ENCODE measurements at places on chromosomes 6 and 20. TPM values are rescaled to one million over a fixed set of nuclear protein-coding genes. Genes with fewer than 3 reads are reported as not detected.

GRCh38 chr6:10303608-10304506, 111.0 kb downstream of the TFAP2A start:
- DNase-seq, result no peak

Gene ABHD16B
- total RNA-seq, result not detected

GRCh38 chr6:29603930-29604329, 19.0 kb downstream of the OR2H2 start:
- DNase-seq, result no peak

GRCh38 chr6:42889815-42890214, 10.4 kb downstream of the RPL7L1 start:
- no peak for DNase-seq

Gene ADGRF5
- 2.2 TPM for total RNA-seq

DNA sequence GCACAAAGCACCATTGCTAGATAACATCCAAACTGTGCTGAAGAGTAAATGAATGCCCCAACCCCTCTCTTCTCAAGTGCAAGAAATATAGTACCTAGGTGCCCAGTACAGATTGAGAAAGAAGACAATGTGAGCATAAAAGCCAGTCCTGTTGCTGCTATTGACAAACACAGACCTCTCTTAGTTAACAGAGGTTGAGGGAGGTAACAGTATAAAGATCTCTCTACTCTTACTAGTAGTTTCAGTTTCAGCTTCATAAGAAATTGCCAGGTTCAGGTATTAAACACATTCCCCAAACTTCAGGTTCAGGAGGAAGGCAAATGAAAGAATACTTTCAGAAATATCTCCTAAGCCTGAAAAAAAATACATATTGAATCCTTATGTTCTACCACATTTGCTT, 31.4 kb downstream of the TBC1D32 start:
- no peak for DNase-seq

Gene NCOA3
- total RNA-seq, result 31.5 TPM

- no peak for DNase-seq
Observed at GRCh38 chr6:135188718-135189117, 7.6 kb downstream of the MYB start.

GRCh38 chr20:56506103-56506502, 18.4 kb upstream of the FAM209A start:
- DNase-seq, result no peak

Gene NKAPL
- 1.9 TPM for total RNA-seq

DNA sequence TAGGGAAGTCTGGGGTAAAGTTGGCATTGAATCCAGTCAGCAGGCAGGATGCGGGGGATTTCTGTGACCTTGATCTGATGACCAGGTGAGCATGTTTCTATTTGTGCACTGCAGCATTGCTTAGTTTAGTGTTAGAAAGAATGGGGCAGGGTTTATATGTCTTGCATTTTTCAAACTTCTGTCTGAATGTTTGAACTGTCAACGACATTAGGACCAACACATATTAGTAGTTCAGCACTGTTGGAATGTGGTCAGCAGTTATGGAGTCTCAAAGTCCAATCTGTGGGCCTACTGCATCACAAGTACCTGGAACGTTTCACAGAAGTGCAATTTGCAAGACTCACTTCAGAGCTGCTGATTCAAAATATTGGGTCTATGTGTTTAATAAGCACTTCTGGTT, 276.6 kb upstream of the BMP2 start:
- no peak for DNase-seq

Gene KCNK17
- total RNA-seq, result 0.96 TPM

Gene SLPI
- 2.4 TPM for total RNA-seq

DNA sequence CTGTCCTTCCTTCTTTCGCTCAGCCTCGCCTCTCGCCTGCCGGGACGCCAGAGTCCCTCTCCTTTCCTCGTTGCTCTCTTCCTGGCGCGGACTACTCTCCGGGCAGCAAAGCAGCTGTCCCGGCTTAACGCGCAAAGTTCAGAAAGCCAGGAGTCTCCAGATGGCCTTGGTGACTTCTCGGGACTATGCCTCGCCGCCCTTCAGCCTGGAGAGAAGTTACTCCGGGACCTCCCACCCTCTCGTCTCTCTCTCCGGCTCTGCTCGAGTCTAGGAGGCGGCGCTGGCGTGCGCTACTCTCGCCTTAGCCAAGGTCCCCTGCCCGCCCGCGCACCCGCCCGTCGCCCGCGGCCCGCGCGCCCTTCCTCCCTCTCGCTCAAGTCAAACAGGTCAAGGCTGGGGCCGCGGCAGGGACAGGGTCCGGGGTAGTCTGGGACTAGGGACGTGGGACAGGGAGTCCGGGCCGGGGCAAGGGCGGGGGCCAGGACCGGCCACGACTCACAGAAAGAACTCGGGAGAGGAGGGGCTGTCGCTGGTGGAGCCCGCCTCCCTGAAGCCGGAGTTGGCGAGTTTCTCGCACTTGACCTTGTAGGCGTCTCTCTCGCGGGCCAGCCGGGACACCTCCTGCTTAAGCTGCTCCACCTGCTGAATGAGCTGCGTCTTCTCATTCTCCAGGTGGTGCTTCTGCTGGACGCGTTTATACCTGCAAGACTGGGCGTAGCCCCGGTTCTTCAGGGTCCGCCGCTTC, 1.5 kb downstream of the MAFB start:
- DNase-seq, result peak; percentile 50

DNA sequence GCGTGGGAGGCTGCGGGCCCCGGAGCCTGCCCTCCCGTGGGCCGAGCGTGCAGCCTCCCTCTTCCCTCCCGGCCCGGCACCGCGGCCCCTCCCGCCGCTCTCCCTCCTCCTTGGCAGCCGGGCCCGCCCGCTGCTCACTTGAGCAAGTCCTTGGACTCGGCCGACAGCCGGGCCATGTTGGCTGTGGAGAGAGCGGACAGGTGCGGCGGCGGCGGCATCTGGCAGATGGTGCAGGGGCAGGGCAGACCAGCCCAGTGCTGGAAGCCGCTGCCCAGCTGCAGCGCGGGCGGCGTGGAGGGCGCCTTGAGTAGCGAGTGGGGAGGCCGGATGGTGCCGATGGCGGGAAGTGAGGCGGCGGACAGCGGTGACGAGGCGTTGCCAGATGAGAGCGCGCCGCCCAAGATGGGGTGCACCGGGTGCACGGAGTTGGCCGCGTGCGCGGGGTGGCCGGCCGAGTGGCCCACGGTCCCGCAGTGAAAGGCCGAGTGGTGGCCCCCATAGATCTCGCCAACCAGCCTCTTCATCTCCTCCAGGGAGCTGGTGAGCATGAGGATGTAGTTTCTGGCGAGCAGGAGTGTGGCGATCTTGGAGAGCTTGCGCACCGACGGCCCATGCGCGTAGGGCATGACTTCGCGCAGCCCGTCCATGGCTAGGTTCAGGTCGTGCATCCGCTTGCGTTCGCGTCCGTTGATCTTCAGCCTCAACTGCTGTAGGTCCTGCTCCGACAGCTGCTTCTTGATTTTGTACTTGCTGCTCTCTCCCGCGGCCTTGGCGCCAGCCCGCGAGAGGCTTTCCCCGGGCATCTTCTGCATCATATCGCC, 766 bp downstream of the OLIG3 start:
- no peak for DNase-seq

Gene EYA2
- total RNA-seq, result 2.2 TPM

DNA sequence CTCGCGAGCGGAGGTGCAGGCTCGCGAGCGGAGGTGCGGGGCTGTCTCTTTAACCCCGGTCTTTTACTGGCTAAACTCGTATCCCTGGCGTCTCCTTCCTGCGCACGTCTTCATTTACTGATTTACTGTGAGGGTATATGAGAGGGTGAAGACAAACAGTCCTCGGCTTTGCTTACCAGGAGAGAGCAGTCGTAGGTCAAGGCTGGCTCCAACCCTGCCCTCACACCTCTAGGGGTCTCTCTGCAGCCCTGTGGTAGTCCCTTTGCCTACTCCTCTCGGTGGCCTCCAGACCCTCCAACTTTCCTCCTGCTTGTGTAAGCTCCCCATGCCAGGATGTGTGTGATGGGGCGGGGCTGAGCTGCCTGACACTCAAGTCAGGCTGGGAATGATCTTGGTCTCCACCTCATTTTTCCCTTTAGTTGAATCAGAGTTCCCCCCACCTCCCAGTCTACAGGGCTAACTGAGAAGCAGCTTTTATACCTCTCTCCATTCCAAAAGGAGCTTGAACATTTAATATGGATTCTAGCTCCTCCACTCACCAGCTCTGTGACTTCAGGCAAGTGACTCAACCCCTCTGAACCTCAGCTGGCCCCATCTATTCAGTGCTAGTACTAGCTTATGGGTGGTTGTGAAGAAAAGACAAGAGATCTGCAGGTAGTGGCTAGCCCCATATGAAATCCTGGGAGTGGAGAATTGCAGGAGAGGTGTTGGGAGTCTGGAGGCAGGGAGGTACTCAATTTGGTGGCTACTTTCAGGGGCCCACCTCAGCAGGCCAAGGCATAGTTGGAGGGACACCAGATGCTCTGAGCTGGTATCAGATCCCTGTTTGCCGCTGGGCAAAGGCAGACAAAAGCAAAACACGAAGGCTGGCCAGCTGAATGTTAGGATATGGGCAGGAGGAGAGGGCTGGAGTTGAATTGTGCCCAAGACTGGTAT, 902 bp downstream of the SLC29A1 start:
- DNase-seq, result no peak

DNA sequence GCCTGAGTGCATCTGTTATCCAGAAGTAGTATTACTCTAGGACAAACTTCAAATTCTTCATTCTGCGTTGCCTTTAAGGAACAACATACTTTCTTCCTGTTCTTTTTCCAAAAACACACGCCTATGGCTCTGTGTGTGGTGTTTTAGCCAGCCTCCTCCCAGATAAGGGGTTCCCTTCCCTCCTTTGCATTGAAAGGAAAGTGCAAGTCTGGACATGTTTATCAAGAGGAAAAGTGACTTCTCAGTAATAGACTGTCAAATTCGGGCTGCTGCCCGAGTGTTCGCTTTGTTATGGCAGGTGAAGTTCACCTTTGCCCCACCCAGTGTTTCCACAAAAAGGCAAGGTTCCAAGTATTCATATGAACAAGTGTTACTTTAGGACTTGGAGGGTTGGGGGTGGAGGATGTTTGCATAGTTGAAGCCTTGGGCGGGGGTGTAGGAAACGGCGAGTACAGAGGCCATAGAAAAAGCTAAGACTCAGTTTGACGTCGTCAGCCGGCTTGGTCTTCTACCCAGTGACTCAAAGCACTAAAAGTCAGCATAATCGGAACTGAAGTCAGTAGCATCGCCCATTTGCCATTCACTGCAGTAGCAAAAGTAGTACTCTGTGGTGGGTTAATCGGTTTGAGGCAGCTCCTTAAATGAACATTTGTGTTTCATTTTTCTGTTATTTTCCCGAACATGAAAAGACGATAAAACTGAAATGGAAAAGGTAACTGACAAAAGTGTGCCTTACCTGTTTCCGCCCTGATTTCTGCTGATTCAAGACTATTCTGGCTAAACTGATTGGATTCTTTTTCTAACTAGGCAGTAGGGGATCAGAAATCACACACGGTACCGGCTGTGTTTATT, 12.5 kb downstream of the PRDM1 start:
- no peak for DNase-seq

GRCh38 chr20:35451295-35451694, 4.1 kb upstream of the CEP250 start:
- DNase-seq, result peak; percentile 82

GRCh38 chr6:4543596-4543995, 232.6 kb upstream of the CDYL start:
- no peak for DNase-seq

Gene RAB44
- not detected for total RNA-seq

Gene TBX18
- total RNA-seq, result 43.6 TPM

- DNase-seq, result peak; percentile 68
Observed at GRCh38 chr6:115583290-115583689, 477.4 kb downstream of the FRK start.

DNA sequence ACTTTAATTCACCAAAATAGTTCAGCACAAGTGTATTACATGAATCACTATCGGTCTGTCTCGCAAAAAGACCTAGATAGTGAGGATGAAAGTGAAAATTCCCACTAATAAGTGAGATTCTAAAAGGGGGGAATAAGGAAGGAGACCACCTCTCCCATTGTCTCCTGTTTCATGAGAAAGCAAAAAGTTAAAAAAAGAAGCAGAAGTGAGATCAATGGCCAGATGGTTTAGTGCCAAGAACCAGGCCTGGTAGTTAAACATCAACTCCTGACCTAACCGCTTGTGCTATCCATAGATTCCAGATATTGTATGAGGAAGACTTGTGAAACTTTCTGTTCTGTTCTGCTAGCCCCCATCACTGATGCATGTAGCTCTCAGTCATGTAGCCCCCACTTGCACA, 293.0 kb downstream of the RNGTT start:
- DNase-seq, result no peak

GRCh38 chr6:167684276-167685104, 142.2 kb upstream of the AFDN start:
- no peak for DNase-seq

DNA sequence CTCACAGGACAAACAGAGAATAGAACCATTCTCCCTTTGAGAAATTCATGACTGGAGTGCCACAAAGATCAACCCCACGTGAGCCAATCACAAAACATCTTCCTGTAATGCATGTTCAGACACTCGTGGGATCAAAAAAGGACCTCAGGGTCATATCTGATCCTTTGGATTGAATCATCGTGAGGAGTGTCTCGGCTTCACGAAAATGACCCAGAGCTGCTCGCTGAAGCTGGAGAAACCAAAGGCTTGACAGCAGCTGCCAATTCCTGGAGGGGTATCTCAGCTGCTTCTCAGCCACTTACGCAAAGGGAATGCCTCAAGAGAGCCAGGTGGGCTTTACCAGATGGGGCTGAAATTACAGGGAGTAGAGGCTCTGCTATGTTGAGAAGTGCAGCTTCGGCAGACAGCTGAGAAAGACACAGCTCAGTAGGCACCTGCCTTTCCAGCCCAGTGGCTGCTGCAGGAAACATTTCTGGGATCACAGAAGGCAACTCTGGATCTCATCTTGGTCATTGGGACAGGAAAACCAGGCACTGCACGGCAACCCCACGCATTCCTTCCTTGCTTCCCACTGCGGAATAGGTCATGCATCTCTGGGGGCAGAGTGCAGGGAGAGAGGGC, 813.1 kb downstream of the KIF16B start:
- peak; percentile 72 for DNase-seq

DNA sequence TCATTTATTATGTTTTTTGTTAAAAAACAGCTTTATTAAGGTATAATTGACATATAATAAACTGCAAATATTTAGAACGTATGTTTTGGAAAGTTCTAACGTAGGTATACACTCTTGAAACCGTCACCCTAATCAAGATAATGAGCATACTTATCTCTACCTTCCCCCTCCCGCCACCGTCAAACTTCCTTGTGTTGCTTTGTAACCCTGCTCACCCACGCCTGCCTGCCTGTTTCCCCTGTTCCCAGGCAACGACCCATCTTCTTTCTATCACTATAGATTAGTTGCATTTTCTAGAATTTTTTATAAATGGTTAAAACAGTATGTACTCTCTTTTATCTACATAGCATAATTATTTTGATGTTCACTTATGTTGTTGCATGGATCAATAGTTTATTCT, 33.5 kb upstream of the GCLC start:
- no peak for DNase-seq

Gene CCDC28A
- 15.4 TPM for total RNA-seq

- no peak for DNase-seq
Observed at GRCh38 chr6:46305833-46306232, 135.1 kb upstream of the ENPP5 start.

Data from umbilical cord (tissue), 2 donors.